ENCODE measurements at places on chromosomes 3 and 15.

DNA sequence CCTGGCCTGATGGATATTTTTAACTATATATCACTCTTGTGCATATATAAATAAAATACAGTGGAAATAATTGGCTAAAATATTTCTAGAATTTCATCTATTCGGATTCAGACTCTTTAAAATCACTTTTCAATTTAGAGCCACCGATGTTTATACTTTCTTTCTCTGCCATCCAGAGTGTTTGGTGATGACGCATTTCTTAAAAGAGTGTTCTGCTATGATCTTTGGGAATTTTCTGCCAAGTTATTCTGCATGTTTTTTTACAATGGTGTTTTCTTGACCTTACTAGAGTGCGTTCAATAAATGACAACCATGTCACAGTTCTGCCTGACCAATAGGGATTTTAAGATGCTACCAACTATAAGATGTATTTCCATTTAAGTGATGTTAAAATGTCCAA, 30.2 kb downstream of the PPP2R3A start:
- DNase-seq, result no peak

DNA sequence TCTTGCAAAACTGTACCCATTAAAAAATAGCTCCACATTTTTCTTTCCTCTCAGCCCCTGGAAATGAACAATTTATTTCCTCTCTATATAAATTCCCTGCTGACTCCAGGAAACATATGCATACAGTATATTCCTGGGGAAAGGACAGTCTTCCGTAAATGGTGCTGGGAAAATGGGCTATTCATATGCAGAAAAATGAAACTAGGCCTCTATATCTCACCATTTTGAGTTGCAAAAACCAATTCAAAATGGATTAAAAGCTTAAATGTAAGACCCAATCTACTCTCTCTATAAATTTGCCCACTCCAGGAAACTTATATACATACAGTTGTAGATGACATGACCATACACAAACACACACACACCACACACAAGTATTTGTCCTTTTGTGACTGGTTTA, 85.9 kb upstream of the GPR149 start:
- no peak for DNase-seq

DNA sequence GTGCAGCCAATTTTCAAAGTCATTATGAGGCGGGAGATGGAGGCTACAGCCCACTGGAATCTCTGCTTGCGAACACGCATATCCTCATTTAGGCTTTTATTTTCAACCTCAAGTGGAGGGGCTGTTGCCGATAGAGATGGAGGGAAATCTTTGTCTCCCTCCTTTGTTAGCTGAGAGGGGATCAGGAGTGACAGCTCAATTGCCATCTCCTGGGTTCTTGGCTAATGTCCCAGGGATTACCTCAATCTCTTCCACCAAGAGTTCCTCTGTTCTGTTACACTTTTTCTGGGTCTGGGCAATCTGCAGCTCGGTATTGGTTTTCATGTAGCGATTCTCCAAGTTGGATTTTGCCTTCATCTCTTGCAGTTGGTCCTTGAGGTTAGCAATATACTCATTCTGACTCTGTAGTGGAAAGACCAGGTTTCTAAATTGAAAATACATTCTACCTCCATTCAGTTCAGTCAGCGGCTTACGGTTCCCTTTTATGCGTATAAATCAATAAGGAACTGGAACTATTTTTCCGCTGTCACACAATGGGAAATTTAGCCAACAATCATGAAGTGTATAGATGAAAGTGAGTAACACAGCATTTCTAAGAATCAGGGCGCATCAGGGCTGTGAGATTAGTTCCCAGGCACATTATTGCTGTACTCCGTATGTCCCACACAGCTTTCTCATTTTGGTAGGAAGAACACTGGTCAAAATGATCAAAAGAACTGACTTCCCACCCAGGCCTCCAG, 36.2 kb upstream of the RPL35A start:
- DNase-seq, result no peak

DNA sequence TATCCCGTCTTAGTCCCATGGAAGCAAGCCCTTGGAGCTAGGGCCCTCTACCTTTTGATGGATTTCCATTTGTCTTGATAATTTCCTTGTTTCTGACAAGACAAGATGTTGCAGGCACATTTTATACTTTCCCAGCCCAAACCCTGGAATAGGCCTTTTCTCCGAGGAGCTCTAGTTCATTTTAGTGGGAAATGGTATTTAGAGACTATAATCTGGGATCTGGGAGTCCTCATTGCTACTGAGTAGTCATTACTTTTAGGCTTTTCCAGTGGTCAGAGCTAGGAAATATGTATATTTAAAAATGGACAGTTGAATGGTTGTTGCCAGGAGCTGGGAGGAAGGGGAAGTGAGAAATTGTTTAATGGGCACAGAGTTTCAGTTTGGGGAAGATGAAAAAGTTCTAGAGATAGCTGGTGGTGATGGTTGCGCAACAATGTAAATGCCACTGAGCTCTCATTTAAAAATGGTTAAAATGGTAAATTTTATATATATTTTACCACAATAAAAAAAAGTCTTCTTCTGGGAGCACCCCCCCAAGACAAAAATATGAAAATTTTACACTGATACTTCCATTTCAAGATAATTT, 31.6 kb downstream of the MLH1 start:
- peak; percentile 70 for DNase-seq

GRCh38 chr15:56215769-56216168, 27.9 kb downstream of the RFX7 start:
- no peak for DNase-seq

- no peak for DNase-seq
These were observed 67.3 kb upstream of the ONECUT1 start for GRCh38 chr15:52857471-52857870.

DNA sequence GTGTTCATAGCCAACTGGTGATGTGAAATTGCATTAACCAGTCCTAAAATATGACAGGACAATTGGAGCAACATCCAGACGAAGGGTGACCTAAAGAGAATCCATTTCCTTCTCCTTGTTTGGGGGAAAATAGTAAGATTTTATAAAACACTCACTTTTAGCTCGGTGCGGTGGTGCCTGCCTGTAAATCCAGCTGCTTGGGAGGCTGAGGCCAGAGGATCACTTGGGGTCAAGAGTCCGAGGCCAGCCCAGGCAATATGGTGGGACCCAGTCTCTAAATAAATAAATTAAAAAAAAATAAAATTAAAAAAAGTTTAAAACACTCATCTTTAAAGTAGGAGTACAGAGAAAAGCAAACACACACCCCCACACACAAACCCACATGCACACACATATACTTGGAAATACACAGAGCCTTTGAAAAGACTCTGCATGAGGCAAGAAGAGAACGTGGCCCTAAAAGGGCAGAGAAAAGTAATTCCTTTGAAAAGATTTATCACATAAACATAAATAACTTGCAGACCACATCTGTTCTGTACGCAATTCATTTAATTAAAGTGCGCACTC, 14.1 kb upstream of the LOXL1 start:
- no peak for DNase-seq

DNA sequence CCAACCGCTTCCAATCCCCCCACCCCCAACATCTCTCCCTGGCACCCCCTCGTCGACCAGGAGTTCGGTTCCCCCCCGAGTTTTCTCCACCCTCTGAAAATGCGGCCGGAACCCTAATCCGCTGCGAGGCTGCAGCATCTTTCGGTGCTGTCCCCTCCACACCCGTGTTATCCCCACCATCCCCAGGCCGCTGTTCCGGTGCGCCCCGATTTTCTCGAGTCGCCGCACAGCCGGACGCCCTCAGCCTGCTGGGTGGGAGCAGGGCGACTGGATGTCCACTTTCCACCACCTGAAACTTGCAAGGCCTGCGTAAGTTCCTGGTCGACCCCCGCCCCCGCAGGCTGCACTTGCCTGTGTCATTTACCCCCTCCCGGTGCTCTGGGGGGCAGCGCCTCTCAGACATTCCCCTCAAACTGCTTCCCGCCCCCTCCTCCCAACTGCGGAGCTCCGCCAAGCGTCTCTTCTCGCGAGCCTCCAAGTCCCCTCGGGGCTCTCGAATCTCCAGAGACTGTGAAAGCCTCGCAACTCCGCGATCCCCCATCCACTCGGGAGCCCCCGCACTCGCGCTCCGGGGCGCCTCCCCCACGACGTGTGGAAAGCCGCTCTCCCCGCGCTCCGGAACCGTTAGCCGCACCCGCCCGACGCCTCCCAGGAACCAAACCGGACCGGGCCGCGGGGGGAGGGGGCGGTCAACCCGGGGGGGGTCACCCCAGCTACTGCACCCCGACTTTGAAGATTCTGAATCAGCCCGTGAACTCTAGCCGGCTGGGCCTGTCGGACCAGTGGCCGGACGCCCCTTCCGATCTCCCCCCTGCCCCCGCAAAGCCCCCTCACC, 566 bp downstream of the ETV5 start:
- DNase-seq, result peak; percentile 22

GRCh38 chr3:140117096-140117526, 182.1 kb downstream of the CLSTN2 start:
- DNase-seq, result no peak

DNA sequence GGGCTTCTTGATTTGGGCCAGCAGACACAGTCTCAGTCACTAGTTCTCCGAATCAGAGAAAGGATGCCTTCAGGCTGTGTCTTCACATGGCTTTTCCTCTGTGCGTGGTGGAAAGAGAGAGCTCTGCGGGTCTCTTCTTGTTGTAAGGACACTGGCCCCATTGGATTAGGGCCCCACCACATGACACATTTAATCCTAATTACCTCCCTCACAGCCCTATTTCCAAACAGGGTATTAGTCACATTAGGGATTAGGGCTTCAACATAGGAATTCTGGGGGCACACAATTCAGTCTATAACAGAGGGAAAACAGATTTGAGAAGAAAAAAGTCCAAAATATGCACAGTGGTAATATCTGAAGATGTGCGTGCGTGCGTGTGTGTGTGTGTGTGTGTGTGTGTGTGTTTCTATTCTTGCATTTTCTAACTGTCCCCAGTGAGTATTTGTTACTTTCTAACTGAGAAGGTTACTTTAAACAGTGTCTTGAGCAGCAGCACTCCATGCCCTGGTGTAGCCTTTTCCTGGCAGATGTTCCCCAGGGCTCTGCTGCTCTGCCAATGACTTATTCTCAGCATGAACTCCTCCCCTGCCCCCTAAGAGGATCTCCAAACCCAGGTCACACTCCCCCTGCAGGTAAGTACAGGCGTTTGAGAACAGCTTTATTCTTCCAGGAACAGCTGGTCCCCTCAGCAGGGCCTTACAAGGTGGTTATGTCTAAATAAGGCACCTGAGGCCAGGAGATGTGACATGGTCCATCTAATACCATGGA, 72.9 kb downstream of the RPL39L start:
- peak; percentile 61 for DNase-seq

DNA sequence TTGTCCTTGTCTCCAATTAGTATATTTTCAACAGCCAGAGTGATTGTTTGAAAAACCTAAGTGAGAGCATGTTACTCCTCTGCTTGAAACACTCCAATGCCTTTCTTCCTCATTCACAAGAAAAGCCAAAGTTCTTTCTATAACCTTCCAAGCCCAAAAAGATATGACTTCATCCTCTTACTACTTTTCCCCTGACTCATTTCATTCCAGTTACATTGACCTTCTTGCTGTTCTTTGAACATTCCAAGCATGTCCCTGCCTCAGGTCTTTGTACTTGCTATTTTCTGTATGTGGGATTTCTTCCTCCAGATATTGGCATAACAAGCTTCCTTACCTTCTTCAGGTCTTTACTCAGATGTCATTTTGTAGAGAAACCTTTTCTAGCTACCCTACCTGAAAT, 28.3 kb downstream of the EHHADH start:
- DNase-seq, result no peak

- DNase-seq, result no peak
These were observed 22.8 kb downstream of the EHD4 start for GRCh38 chr15:41949401-41950126.

DNA sequence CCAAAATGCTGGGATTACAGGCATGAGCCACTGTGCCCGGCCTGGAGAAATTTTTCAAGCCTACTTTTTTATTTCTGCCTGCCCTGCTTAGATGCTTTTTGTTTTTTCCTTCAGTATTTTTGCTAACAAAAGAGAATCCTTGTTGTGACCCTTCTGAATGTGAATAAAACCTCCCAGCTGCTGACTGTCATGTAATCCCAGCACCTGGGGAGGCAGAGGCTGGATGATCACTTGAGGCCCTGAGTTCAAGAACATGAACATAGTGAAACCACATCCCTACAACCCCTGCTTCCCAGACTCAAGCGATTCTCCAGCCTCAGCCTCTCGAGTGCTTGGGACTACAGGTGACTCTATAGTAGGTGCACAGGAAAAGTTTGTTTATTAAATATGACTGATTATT, 84.9 kb downstream of the SOX2 start:
- no peak for DNase-seq

- DNase-seq, result no peak
These were observed 930.7 kb downstream of the MCTP2 start for GRCh38 chr15:95162069-95162468.

GRCh38 chr3:171531716-171532115, 71.5 kb upstream of the TNIK start:
- no peak for DNase-seq

- DNase-seq, result no peak
These were observed 8.8 kb upstream of the ANKUB1 start for GRCh38 chr3:149801195-149801594.

GRCh38 chr15:63992300-63992699, 54.0 kb downstream of the DAPK2 start:
- DNase-seq, result no peak

DNA sequence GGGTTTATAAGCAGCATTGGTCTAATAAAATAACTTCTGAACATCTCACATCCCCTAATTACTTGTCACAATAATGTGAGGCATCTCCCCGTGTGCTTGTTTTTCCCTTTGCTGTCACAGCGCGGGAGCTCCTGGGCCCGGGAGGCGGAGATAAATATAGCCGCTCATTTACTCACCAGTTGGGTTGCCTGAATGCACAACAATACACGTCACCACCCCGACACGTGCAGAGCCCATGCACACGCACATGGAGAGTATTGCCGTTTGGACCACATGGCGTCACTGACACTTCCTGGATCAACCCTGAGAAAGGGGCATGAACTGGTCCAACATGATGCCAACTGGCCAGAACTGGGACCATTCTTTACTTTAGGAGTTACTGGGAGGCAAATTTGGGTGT, 76.2 kb downstream of the MRPL46 start:
- no peak for DNase-seq

DNA sequence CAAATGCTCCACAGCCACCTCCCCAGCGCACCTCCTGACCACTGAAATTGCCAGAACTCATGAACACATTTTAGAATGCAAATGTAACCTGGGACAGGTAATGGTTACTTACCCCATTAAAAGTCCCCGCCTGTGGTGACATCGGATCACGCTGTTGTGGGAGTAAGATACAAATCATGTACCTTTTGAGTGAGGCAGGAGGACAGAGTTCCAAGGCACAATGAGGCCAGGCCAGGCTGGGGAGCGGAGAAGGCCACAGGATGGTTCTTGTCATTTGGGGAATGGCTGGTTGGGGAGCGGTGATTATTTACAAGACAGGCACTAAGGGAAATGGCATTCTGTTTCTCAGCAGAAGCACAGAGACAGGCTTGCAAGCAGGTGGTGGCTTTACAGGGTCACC, 490.0 kb downstream of the EDEM1 start:
- no peak for DNase-seq
